ENCODE measurements at places on chromosomes 5 and 9.

GRCh38 chr5:73339051-73339575 lies 109.5 kb downstream of the FOXD1 start:
- no peak for DNase-seq

- no peak for DNase-seq
These were observed 6.6 kb upstream of the ASPN start for GRCh38 chr9:92488681-92489550.

- DNase-seq = no peak
These were observed 65.0 kb downstream of the UGCG start for GRCh38 chr9:111961575-111961974.

DNA sequence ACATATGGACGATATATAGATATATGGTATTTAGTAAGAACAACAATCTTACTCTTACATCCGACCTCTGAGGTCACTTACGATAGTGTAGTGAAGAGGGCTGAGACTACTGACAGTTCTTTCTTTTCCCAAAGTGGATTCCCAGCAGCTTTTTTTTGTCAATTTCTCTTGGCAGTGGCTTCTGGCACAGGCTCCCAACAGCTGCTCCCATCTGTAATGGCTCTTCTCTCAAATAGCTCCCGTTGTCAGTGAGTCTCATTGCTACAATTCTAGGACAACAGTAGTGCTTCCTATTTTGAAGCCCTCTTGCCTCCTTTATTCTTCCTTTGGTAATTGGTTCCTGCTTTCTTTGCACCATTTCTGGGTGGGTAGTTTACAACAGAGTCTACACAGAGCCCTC lies 68.4 kb downstream of the SLC25A46 start:
- no peak for DNase-seq

GRCh38 chr9:91785447-91785842 lies 164.6 kb downstream of the ROR2 start:
- DNase-seq = no peak

DNA sequence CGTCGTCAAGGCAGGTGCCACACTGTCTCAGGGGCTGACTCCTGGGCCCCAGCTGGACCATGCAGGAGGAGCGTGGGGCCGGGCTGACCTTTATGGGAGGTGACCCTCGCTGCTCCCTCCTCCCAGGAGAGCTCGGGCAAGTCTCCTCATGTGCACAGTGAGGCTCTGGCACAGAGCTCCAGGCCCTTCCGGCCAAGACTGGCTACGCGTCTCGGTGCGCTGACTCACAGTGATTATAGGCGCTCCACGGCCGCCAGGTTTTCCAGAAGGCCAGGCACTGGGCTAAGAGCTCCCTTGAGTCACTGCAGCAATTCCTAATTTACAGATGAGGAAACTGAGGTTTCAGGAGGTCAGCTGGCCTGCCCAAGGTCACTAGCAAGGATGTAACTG lies 47.4 kb downstream of the VAV2 start:
- DNase-seq = no peak

GRCh38 chr9:71032779-71033178 lies 88.6 kb downstream of the TRPM3 start:
- no peak for DNase-seq

- no peak for DNase-seq
These were observed 84.7 kb downstream of the FEM1C start for GRCh38 chr5:115459855-115460341.

DNA sequence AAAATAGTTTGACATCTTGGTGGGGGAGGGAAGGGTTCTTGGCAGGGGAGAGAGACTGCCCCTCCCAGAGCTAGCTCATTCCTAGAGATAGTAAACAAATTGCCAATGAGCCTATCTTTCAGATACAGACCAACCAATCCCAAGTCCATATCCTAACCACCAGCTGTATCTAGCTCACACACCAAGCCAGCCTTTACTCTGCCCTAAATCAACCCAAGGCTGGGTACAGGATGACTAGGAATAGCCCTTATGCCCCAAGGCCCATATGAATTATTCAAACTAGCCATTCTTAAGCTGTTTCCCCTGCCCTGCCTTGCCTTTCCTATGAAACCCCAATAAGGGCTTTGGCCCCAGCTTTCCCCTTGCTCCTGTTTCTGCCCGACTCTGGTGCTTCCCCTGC lies 281.3 kb upstream of the PANK3 start:
- no peak for DNase-seq

GRCh38 chr5:59151162-59151889 lies 568.5 kb downstream of the RAB3C start:
- DNase-seq = no peak

GRCh38 chr5:57692582-57693487 lies 210.2 kb upstream of the ACTBL2 start:
- DNase-seq = no peak

GRCh38 chr5:80057099-80057498 lies 22.0 kb downstream of the THBS4 start:
- no peak for DNase-seq

- no peak for DNase-seq
These were observed 16.5 kb downstream of the NR2F1 start for GRCh38 chr5:93599399-93600120.

- DNase-seq = no peak
These were observed 89.6 kb downstream of the MUSK start for GRCh38 chr9:110758201-110758600.

GRCh38 chr5:110053205-110053604 lies 363.5 kb downstream of the MAN2A1 start:
- DNase-seq = no peak

DNA sequence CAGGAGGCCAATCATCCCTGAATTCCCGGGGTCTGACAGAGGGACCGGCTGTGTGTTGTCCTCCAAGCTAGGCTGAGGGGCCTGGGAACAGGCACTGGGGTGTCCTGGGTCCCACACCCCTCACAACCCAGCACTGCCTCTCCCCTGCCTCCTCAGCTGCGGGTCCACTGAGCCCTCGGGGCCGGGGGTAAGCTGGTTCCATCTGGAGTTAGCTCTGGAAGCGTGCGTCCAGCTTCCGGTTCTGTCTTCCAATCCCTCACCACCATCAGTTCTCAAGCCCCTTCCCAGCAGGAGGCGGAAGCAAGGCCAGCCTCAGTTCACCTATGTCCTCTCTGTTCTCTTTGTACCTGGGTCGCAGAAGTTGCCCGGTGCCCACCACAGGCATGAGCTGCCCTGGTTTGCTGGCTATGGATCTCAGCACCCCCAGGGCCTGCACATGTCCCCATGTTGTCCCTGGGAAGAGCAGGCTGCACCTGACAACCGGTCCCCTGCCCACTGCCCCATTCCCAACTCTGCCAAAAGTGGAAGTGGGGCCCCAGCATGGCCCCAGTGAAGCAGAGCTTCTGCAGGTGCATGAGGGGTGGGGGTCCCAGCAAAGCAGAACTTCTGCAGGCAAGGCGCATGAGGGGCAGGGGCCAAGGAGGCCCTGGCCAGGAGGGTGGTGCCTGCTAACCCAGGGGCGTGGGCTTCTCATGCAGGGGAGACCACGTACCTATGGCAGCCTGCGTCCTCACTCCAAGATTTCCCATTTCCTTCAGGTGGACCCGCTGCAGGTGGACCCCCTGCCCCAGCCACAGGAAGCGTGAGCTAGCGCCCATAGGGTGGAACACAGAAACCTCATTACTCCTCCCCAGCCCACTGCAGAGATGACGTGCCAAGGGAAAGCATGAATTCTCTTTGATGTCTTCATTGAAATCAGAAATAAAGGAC lies 111.9 kb downstream of the ZNF354C start:
- no peak for DNase-seq

GRCh38 chr9:73423891-73424290 lies 272.2 kb downstream of the ANXA1 start:
- DNase-seq = no peak

DNA sequence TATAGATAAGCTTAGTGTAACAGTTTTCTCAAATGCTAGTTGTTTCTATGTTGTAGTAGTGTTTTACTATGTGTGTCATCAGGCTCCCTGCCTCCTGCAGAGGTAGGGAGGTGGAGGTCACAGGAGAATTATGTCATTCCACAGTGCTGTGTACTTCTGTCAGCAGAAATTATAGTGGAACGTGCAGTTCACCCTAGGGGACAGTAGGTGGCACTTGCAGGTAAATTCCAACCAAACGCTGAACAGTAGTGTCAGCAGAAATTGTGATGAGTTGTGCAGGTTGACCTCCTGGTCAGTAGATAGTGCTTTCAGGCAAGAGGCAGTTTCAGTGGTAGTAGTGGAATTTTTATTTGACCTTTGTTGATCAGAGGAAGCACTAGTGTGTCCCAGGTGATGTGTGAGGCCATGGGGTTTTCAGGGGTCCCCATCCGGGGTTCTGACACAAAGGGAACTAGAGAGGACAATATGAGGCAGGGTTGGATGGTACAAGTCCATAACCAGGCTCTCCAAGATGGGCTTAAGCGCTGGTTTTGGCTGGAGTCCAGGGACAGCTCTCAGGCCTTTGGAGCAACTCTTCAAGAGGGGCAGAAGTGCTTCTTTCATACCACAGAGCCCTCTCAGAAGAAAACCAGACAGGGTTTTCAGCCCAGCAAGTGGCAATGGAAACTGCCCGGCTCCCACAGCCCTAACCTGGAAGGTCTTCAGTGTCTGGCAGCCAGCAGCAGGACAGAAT lies 402.9 kb downstream of the CYLC2 start:
- DNase-seq = no peak

- no peak for DNase-seq
These were observed 155.9 kb downstream of the ERCC6L2 start for GRCh38 chr9:96031366-96031824.

- no peak for DNase-seq
These were observed 186.2 kb downstream of the FANCC start for GRCh38 chr9:95131023-95131943.

DNA sequence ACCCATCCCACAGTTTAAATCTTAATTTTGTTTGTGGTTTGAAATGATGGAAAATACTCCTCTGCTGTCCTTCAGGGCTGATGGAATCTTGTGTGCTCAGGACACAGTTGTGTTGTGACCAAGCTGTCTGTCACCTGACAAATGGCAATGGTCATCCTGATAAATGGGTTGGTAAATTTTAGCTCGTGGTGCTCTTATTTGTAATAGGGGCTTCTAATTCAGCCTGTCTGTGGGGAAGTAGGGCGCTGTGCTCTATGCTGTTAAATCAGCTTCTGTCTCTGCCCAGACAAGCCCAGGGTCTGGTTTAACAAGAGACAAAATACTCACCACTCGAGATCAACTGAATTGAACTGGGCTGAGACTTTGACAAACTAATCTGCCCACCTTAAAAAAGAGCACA lies 4.5 kb downstream of the LRRTM2 start:
- no peak for DNase-seq

GRCh38 chr9:91896097-91896496 lies 53.9 kb downstream of the ROR2 start:
- no peak for DNase-seq

DNA sequence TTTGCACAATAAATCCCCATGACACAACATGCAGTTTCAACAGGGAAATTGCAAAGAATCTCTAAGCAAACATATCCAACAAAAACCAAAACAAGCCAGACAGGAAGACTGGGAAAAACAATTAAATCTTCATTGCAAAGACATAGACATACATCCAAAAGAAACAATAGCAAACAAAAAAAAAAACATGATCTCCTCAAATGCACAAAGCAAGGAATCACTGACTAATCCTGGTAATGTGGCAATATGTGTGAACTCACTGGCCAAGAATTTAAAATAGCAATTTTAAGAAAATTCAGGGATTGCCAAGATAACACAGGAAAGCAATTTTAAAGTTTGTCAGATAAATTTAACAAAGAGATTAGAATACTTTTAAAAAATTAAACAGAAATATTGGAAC lies 520.1 kb upstream of the SMC2 start:
- DNase-seq = no peak

DNA sequence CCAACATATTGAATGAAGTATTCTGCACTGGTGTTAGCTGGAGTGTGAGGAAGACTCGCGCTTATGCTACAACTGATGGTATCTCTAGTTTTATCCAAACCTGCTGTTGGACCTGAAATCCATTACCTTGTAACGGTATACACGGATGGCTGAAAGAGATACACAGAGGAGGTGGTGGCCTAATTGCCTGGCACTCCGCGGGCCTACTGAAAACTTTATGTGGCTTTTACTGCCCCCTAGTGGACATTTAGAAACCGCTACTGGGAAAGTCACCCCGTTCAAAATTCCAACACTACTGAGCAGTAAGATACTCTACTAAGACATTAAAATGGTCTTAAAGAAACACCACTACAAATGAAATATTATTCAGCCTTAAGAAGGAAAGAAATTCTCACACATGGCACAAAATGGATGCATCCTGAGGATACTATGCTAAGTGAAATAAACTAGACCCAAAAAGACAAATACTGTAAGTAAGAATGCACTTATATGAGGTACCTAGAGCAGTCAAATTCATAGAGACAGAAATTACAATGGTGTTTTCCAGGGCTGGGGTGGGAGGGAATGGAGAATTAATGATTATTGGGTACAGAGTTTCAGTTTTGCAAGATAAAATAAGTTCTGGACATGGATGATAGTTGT lies 100.4 kb downstream of the TTLL11 start:
- peak; percentile 2 for DNase-seq

GRCh38 chr5:75002271-75002670 lies 50.1 kb downstream of the GCNT4 start:
- DNase-seq = no peak

DNA sequence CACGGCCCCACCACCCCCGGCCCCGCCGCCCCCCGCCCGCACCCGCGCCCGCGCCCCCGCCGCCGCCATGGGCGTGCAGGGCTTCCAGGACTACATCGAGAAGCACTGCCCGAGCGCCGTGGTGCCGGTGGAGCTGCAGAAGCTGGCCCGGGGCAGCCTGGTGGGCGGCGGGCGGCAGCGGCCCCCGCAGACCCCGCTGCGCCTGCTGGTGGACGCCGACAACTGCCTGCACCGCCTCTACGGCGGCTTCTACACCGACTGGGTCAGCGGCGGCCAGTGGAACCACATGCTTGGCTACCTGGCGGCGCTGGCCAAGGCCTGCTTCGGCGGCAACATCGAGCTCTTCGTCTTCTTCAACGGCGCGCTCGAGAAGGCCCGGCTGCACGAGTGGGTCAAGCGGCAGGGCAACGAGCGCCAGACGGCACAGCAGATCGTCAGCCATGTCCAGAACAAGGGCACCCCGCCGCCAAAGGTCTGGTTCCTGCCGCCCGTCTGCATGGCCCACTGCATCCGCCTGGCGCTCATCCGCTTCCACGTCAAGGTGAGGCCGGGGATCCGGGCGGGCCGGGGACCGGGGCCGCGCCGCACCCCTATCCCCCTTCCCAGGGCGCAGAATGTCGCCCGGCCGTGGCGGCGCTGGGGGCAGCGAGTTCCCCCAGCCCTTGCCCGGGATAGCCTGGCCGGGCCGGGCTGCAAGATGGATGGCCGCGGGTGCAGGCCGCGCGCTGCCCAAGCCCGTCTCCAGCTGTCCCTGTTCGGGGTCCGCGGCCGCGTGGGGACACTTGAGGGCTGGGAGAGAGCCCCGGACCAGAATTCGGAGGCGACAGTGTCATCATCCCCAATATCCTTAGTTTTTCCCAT lies 594 bp downstream of the FAM120A start:
- DNase-seq = peak; percentile 18

- no peak for DNase-seq
These were observed 382.3 kb downstream of the ACTL7B start for GRCh38 chr9:108473209-108474112.

- DNase-seq = no peak
These were observed 140.5 kb downstream of the ENTREP1 start for GRCh38 chr9:69465473-69465872.
